ENCODE measurements at places on chromosomes 7 and 10. TPM values are rescaled to one million over a fixed set of nuclear protein-coding genes. Genes with fewer than 3 reads are reported as not detected.

Gene OR6B1
- polyA plus RNA-seq: 0.03 TPM

Gene COBL
- 4.4 TPM for polyA plus RNA-seq

Gene CELF2
- 60.1 TPM for polyA plus RNA-seq

Gene SAP25
- polyA plus RNA-seq: 9.5 TPM

Gene TLX1
- not detected for polyA plus RNA-seq

Gene INMT
- polyA plus RNA-seq: 8.9 TPM

Gene AGBL3
- 12.0 TPM for polyA plus RNA-seq

Gene EVX1
- not detected for polyA plus RNA-seq

Gene SPDYE11
- polyA plus RNA-seq: 2.2 TPM

Gene TAS2R3
- 2.2 TPM for polyA plus RNA-seq

Gene CASP7
- polyA plus RNA-seq: 49.6 TPM

Gene AKR1D1
- not detected for polyA plus RNA-seq

Gene GIMAP7
- polyA plus RNA-seq: 28.7 TPM

Gene PDE6C
- polyA plus RNA-seq: 1.8 TPM
